Activated naive CD8-positive, alpha-beta T cell treated with anti-CD3 and anti-CD28 coated beads, Interleukin-2, amount 50 U/mL, for 24 hours (primary cell): ENCODE measurements at places on chromosomes 13 and 19.

GRCh38 chr19:30471441-30471840 lies 99.3 kb downstream of the ZNF536 start:
- DNase-seq = no peak

DNA sequence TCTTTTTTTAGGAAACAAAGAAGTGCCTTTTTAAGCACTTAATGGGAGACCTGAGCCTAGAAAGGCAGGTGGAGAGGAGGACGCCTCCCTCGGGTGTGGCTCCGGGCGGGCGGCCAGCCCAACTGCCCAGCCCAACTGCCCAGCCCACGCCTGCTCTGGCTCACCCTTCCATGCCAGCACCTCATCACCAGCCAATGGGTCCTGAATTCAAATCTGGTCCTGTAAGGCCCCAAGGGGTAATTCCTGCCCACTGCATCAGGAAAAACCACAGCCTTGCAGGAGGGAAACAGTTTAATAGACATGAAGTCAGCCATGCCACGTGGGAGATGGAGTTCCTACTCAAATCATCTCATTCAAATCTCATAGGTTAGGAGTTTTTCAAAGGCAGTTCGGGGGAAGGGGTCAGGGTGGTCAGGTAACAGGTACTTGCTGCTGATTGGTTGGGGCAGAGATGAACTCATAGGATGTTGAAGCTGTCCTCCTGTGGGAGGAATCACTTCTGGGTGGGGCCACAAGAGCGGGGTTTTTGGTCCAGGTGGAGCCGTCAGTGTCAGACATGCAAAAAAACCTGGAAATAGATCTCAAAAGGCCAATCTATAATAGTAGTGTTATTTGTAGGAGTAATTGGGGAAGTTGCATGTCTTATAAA lies 64.9 kb downstream of the HSPH1 start:
- no peak for DNase-seq

GRCh38 chr19:33397536-33398360 lies 24.2 kb downstream of the CEBPG start:
- no peak for DNase-seq

- DNase-seq = no peak
Observed at GRCh38 chr19:16846901-16847300, 17.7 kb downstream of the SIN3B start.

- DNase-seq = no peak
Observed at GRCh38 chr19:5153601-5154128, 184.8 kb downstream of the KDM4B start.

- peak; percentile 51 for DNase-seq
Observed at GRCh38 chr19:58409010-58409790, 751 bp downstream of the ZNF584 start.

- DNase-seq = no peak
Observed at GRCh38 chr19:12034620-12035019, 859 bp downstream of the ZNF433 start.

GRCh38 chr13:46751811-46752635 lies 44.9 kb downstream of the ESD start:
- DNase-seq = peak; percentile 54

GRCh38 chr13:24698686-24699085 lies 18.5 kb downstream of the ATP12A start:
- DNase-seq = no peak

DNA sequence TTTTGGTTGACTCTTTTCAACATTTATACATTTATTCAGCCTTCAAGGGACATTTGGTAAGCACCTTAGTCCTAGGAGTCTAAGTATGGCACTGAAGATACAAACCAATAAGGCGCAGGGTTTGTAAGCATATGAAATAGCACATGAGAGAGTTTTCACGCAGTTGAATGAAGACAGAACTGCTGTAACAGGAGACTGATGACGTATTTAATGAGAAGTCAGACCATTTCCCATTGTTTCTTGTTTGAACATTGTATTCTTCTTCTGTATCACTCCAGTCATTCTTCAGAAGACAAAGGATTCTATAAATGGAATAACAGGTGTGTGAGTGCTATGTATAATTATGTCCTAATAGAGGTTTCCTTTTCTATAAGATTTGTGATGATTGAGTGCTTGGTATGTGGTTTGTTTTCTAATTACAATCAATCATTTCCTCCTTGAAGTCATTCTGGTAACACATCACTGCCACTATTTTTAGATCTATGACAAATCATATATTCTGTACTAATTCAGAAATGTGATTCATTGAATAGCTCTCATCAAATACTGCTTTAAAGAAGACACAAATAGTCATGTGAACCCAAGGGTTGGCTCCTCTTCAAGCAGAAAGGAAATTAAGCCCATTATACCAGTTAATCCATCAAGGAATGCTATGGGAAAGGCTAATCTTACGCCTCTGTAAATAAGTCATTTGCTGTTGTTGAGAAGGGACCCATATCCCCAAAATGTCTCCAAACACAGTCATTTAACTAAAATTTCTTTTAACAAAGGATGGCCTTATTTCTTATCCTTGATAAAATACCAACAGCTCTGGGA lies 222.8 kb upstream of the NBEA start:
- DNase-seq = no peak

- no peak for DNase-seq
Observed at GRCh38 chr19:14544047-14544446, 14.7 kb downstream of the TECR start.

DNA sequence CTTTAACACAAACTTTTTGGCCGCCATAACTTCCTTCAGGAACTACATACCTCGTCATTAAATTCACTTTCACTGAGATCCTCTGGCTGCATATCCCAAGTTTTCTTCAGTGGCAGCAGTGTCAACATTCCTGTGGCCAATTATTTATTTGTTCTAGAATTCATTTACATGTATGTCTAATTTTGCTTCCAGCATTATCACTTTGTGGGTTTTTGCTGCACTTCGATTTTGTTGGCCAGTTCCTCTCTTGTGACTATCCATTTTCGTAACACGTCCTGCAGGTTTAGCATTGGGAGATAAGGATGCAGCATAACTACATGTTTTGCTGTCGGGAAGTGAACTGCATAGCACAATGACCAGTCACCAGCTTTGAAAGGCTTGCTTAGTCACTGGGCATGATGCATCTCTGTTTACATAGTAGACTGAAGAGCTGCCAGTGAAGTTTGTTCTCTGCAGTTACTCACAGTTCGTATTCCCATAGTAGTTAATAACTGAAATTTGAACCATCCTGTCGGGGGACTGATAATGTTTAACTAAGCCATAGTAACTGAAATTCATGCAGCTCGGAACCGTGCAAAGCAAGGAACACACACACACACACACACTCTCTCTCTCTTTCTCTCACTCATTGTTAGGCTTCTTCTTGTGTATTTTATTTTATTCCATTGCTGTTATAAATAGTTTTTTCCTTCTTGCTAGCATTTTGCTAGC lies 28.3 kb downstream of the ZNF507 start:
- DNase-seq = no peak

- DNase-seq = no peak
Observed at GRCh38 chr19:32178401-32178800, 167.0 kb upstream of the ZNF507 start.

DNA sequence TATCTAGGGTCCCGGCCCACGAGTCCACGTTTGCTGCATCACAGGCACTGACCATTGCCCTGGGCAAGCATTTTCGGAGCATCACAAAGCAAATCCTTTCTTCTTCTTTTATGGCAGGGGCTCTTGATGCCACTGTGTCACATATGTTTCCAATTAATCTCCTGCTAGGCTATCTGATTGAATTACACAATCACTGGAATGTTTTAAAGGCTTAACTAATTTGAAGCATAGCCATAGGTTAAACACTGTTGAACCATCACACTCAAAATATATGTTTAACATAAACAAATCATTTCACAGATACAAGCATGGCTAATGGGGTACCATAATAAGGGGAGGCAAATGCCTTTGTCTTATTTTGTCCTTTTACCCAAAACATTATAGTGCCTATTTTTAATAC lies 338.3 kb downstream of the POU4F1 start:
- no peak for DNase-seq

GRCh38 chr13:37741536-37741935 lies 128.0 kb downstream of the TRPC4 start:
- DNase-seq = no peak

DNA sequence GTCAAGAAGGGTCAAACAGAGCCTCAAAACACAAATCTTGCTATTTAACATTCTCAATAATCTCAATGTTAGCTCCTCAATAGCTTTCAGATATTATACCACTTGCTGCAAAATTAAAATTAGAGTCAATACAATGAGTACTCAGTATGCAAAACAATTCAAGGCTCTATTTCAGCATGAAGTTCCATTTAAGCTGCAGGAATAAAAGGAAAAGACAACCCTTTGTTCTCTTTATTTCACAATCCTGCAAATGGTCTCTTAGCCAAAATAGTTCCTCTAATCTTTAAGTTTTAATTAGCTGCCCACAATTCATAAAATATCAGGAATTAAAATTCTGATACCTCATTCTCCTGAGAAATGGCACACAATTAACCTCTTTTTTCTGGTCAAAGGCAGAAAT lies 40.5 kb upstream of the DCT start:
- no peak for DNase-seq

DNA sequence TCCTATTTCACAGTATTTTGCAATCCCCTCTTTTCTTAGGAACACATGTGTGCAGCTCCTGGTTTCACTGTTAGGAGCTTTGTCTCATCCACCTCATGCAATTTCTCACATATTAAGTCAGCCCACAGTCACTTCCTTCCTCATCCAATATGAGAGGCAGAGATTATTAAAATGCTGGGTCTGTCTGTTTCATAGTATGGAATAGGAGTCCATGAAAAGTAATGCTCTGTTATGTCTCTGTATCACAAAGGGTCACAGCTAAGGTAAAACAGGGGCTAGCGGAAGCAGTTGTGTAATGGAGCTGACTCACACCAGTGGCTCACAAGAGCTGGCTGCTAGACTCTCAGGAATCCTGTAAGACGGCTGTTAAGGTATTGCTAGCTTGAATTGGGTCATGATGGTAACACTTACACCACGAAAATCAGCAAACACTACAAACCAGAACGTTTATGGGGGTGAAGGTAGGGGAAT lies 216.5 kb downstream of the EFNB2 start:
- DNase-seq = no peak

- no peak for DNase-seq
Observed at GRCh38 chr13:106527826-106528225, 7.6 kb downstream of the EFNB2 start.

DNA sequence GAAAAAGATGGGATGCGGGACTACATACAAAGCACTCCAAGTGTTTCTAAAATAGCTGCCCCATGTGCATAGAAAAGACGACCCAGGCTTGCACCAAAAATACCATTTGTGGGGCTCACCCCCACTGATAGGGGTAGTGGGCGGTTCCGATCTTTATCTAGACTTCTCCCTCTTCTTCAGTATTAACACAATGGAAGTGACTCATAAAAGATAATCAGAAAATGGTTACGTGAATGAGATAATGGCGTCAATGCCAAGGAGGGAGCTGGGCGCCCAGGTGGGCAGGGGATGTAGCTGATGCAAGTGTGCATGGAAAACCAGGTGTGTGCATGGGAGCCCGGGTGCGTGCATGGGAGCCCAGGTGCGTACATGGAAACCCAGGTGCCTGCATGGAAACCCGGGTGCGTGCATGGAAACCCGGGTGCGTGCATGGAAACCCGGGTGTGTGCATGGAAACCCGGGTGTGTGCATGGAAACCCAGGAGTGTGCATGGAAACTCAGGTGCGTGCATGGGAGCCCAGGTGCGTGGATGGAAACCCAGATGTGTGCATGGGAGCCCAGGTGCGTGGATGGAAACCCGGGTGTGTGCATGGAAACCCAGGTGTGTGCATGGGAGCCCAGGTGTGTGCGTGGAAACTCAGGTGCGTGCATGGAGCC lies 32.7 kb downstream of the LAMP1 start:
- DNase-seq = no peak

GRCh38 chr19:16125737-16126495 lies 14.2 kb downstream of the RAB8A start:
- DNase-seq = no peak

DNA sequence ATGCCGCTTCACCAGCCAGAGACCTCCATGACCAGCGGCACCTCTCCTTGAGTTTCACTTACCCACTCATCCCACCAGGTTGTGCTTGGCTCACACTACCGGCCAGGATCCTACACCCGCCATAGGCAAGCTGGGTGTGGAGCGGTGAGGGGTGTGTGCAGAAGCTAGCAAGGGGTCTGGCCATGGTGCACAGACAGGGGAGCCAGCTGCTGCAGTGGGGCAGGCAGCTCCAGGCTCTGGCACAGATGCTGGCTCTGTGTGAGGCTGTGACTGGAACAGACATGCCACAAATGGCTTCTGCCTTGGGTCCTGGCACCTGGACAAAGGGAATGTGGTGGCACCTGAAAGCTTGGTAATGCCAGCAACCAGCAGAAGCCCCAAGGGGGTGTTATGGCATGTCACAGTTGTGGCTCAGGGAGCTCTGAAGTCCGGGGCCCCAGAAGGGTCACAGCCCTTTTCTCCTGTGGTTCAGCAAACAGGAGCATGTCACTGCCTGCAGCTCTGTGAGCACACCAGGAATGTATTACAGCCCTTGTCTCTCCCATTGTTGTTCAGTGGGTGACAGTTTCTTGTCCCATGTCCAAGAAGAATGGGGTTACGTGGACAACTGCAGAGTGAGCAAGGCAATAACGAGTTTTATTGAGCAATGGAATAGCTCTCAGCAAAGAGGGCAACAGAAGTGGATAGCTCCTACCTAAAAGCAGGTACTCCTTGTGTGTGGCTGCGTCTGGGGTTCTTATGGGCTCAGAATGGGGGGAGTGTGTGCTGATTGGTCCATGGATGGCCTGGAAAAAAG lies 2791.0 kb upstream of the PCDH20 start:
- no peak for DNase-seq

DNA sequence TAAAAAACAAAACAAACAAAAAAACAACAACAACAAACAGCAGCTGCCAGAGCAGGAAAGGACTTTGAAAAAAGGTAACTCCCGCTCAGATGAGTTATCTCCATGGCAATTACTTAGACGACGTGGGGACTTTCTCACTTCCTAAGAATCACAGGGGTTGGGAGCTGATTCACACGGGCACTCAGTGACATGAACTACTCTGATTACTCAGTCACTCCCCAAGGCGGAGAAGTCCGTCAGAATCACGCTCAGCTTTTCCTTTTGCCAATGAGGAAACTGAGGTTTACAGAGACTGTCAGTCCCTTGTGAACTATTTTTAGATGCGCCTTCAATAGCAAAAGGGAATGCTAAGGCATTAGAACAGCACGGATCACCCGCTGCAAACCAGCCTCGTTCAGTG lies 32.3 kb upstream of the MATK start:
- peak; percentile 41 for DNase-seq

DNA sequence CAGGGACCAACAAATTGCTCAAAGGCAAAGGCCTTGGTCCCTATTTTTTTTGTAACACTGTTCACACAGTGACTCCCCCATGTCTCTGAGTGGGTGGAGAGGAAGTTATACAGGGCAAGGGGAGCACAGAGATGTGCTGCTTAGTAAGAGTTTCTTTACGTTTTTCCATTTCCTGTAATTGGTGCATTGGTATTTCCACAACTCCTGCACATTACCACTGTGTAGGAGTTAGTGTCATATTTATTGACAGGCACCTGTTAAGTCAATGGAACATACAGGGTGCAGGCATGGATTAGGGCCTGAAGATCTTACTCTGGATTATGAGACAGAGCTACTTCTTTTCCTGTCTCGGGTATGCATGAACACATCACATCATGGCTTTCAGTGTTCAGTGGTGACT lies 45.2 kb downstream of the SOX21 start:
- no peak for DNase-seq

GRCh38 chr19:42291435-42291810 lies 10.5 kb upstream of the PRR19 start:
- no peak for DNase-seq

GRCh38 chr19:13929340-13929739 lies 8.9 kb downstream of the PODNL1 start:
- DNase-seq = no peak
